ENCODE measurements at places on chromosomes 11 and 22.

DNA sequence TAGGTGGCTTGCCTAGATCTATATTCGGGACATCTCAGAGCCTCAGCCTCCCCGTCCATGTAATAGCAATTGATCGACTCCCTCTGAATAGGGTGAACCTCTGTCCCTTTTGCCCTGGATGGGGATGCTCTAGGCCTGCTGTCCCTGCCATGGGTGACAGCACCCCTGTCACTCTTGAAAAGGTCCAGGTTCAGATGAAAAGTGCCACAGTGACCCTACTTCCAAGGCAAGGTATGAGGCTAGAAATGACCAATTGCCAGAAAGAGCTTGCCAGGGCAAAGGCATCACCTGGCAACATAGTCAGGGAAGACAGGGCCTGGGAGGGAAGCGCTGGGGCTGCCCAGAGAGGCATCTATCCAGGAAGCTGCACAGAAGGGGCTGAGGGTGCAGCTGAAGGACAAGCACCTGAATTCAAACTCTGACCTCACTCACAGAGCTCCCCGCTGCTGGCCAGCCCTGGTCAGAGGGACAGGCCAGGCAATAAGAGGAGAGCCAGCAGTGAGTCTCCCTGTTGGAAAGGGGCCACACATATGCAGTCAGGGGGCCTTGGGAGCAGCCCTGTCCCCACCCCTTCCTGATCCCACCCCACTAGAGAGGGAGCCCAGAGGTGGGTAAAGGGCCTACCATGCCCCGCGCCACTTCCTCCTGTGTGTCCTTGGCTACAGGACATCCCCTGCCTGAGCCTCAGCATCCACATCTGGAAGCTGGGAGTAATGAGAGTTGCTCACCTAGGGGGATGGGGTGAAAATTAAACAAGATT is 9.0 kb upstream of the APOBEC3A start:
- no peak for DNase-seq

DNA sequence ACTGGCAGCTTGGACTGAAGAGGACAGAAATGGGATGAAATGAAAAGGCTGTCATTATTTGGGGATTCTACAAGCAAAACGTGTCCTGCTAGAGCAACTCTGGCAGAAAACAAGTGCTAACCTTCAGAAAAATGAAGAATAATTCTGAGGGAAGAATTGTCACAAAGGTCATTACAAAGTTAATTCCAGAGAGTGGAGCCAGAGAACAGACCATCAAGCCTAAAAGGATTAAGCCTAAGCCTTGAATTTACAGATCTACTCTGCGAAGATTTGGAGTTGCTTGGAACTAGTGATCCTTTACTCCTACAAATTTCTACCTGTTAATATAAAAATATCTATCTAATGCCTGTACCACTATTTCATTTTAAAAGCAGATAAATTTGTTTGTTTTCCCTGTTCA is 1077.3 kb upstream of the CNTN5 start:
- DNase-seq, result no peak

DNA sequence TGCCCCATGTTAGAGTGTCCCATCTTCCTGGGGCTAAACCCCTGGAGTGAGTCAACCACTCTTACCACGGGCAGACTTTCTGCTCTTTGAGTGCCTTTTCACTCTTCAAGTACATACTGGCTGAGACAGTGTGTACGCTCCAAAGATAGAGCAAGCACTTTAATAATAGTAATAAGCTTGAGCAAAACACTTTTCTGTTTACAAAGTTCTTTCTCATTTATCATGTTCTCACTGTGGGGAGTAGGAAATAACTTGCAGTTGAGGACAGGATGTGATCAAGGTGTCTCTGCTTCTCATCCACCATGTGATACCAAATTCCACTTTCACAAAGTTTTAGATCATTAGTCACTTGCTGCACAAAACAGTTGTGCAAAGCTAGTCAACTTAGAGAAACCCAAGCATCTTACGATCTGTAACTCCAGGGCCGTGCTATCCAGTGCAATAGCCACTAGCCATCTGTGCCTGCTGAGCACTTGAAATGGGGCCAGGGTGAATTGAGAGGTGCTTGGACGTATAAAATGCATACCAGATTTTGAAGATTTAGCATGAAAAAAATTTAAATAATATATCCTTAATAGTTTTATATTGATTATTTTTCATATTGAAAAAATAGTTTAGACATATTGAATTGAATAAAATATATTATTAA is 135.3 kb downstream of the KIF18A start:
- DNase-seq, result no peak

- peak; percentile 65 for DNase-seq
Measured at GRCh38 chr11:72676861-72677341, 2.7 kb upstream of the PDE2A start.

GRCh38 chr11:8679006-8679405 is 3.5 kb downstream of the TRIM66 start:
- no peak for DNase-seq
